ENCODE measurements at places on chromosomes 7 and 10.

GRCh38 chr7:82091126-82091684 is 321.4 kb upstream of the HGF start:
- no peak for DNase-seq

DNA sequence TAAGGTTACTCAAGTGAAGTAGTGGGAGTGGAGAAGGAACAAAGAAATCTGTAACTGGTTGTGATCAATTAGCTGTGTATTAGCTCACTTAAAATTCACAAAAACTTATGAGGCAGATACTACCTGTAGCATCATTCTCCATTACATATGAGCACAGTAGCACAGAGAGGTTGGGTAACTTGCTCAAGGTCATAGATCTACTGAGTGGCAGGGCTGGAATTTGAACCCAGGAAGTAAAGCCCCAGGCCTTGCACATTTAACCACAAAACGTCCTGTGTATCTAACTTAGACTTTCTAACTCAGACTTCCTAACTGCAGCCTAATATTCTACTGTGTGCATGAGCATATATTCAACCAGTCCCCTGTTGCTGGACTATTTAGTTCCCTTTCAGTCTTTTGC is 5.6 kb upstream of the SLF2 start:
- no peak for DNase-seq

DNA sequence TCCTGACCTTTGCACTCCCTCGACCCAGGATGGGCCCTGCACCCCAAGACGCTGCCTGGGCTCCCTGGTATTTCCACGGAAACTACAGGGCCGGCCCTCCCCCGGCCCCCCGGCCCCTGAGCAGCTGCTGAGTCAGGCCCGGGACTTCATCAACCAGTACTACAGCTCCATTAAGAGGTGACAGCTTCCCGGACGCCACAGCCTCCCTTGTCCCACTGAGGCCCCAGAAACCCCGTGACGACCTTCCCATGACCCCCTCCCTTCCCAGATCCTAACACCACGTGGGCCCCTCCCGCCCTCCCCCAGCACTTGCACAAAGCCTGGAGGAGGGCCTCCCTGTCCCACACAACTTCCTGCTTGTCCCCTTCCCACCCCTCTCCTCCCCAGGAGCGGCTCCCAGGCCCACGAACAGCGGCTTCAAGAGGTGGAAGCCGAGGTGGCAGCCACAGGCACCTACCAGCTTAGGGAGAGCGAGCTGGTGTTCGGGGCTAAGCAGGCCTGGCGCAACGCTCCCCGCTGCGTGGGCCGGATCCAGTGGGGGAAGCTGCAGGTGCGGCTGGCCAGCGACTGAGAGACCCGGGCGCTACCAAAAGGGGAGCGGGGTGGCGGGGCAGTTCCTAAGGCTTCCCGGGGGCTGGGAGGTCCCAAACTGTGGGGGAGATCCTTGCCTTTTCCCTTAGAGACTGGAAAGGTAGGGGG is 5.7 kb downstream of the NOS3 start:
- DNase-seq = no peak

DNA sequence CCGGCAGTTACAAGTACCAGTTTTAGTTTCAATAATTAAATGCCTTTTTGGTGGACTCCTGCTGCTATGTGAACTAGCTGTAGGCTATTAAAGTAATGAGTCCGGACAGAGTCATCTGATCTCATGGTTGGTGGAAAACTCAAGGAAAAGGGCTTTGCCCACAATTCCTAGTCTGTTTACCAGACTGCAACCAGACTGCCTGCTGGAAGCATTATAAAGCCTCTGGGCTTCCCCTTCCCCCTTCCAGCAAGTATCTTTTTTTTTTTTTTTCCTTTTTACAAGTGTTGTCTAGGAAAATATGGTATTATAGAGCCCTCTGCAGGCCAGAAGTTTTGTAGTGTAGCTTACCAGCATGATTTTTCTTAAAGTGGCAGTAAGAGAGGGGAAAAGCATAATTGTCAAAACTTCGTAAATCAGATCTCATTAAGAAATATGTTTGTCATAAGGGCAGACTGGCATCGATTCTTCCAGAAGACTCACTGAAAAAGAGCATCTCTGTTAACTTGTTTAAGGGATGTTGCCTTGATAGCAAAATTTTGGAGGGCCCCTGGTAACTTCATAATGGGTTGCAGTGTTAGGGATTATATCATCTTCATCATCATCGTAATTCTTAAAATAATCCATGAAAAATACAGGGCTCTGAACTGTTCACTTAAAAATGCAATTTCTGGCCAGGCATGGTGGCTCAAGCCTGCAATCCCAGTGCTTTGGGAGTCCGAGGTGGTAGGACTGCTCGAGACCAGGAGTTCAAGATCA is 181.3 kb downstream of the TAX1BP1 start:
- DNase-seq = no peak

GRCh38 chr10:79106256-79107050 is 37.7 kb downstream of the ZMIZ1 start:
- no peak for DNase-seq

- DNase-seq = no peak
These were observed 245.5 kb upstream of the TCERG1L start for GRCh38 chr10:131556897-131557495.

DNA sequence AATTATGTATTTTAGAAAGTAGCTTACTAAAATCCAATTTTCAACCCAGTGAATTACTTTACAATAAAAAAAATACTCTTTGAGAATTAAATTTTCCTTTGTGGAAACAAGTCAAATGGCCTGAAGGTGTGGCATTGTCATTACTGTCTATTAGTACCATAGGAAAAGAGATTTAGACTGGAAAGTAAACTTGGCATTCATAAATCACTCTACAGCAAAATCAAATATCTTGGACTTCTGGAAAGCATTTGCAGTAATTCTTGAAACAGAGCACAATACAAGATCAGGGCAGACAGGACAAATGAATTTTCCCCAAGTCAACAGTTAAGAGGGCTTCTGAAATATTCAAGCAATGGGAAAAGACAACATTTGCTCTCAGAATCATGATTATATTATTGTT is 28.0 kb upstream of the SEMA3C start:
- DNase-seq = no peak

- DNase-seq = no peak
These were observed 167.7 kb downstream of the RAPGEF5 start for GRCh38 chr7:22189230-22189629.

DNA sequence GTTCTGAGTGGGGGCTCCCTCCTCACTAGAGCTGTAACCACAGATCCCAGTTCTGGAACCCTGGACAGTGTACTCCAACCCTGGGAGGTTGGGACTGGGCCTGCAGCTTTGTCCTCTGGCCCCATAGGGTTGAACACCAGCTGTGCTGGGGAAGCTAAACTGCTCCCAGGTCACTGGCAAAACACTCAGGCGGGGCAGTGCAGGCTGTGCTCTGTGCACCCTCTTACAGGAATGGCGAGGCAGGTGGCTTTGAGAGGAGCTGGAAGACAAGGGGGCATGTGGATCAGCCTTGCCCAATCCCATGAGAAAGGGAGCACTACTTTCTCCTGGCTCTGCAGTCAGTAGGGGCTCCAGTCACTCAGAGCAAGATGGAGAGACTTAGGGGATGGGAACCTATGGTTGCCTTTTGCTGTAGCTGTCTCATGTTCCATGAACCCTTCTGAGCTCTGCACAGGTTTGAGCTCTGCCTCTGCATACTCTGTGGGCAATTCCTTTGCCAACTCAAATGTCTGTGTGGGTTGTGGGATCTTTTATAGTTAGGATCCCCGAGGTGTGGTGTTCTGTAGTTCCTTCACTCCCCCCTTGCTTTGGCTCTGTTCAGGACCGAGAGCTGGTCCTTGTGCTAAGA is 90.7 kb downstream of the SLC25A40 start:
- DNase-seq = no peak

- DNase-seq = no peak
These were observed 85.2 kb downstream of the NSUN6 start for GRCh38 chr10:18566177-18566576.

- no peak for DNase-seq
These were observed 268.5 kb downstream of the DNAJB9 start for GRCh38 chr7:108838198-108838597.

DNA sequence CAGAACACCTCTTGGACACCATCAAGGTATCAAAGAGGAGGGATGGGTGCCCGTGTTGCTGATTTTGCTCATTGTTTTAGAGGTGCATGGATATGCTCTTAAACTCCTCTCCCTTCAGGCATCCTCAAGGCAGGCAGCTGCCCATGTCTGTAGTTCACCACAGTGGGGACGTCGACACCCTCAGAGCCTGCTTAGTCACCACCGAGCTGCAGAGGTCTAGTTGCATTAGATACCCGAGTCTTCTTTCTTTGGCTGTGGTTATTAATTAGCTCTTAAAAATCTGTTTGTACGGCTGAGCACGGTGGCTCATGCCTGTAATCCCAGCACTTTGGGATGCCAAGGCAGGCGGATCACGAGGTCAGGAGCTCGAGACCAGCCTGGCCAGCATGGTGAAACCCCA is 24.7 kb upstream of the TSPAN13 start:
- DNase-seq = no peak

- peak; percentile 58 for DNase-seq
These were observed 93.3 kb downstream of the FAM53B start for GRCh38 chr10:124650820-124651401.

- no peak for DNase-seq
These were observed 111.5 kb upstream of the SVIL start for GRCh38 chr10:29746080-29746797.

DNA sequence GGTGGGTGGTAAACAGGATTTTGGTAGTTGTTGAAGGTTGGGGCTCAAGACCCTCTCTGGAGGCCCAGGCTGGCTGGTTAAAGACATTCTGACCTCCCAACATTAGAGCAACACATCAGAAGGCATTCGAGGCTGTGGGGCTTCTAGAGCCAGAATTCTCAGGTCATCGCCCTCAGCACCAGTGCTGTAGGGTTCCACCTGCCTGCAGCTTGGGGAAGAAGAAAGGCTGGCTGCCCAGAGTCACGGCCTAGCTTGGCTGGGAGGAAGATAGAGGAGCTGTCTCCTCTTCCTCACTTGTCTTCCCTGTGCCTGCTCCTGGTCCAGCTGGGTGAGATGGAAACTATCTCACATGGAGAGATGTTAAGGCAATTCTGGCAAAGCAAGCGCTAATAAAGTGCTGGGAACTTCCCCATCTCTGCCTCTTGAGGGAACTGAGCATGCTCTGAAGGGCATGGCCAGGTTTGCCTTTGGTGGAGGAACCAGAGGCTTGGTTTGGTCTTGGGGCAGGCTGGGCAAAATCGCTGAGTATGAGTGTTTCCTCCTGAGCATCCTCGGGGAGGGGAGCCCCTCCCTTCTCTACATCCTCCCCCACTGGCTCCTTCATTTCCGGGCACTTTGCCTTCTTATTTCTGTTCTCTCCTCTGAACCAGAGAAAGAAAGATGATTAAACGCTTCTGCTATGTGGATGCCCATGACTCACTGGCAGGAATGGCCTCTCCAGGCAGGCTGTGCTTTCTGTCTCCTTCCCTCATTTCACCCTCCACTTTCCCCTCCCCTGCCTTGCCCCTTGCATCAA is 509.0 kb upstream of the PODXL start:
- DNase-seq = no peak

DNA sequence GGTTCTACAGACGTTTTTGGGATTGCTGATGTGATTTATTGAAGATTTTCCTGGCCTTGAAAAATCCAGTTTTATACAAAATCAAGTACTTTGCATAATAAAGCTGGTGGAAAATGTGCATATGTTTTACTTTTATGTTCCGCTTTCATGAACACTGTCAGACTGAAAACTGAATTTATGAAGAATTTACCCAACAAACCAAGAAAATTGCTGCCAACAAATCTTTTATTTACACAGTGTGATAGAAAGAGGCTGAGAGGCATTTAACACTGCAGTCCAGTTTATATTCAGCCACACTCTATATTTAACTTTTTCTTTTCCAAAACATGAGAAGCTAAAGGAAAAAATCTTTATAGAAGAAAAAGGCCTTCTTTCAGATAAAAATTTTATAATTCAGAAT is 35.4 kb upstream of the RSU1 start:
- DNase-seq = no peak

GRCh38 chr7:140714331-140715040 is 18.0 kb downstream of the NDUFB2 start:
- no peak for DNase-seq

DNA sequence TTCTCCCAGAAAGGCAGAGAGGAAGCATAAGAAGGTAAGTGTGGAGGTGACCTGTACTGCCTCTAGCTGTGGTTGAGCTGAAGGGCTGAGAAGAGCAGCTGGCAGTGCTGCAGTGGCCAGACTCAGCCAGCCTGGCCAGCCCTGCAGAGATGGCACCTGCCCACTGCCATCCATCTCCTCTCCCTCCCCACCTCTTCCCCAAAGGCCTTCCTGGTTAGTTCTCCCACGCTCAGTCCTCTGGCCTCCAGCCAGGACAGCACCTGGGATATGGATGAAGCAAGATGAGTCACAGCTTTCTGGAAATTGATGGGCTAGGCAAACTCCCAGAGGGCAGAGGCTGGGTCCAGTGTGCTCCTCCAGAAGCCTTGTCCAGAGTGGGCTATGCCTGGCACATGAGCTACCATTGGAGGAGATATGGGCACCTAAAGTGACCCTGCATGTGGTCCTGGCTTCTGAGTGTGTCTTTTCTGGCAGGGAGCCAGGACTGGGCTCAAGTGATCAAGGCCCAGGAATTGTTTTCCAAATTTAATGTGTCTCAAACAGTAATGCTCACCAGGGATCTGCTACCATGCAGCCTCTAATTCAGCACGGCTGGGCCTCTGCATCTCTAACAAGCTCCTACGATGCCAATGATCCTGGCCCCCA is 81.0 kb upstream of the CACUL1 start:
- DNase-seq = no peak

- DNase-seq = peak; percentile 47
These were observed 32.0 kb downstream of the AMZ1 start for GRCh38 chr7:2720024-2720423.

DNA sequence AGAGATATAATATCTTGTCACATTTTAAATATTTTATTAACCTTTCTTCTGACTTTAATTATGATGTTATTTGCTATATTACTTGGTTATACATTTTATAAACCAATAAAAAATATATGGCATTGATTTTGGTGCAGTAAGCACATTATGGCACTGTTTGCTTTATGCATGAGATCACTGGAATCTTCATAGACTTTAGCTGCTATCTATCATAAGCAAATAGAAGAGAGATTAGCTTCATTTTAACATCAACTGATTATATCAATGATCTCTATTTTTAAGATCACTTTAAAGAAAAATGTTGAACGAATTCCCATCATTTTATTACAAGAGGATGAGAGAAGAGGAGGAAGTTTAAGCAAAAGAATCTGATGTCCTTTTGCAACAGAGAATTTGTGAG is 58.6 kb upstream of the CDK1 start:
- no peak for DNase-seq

GRCh38 chr10:405648-406047 is 270.4 kb downstream of the ZMYND11 start:
- no peak for DNase-seq

GRCh38 chr10:63544418-63544817 is 23.2 kb downstream of the REEP3 start:
- no peak for DNase-seq

- DNase-seq = no peak
These were observed 70.7 kb downstream of the ZNF92 start for GRCh38 chr7:65444205-65444842.

GRCh38 chr10:101840741-101841453 is 2.7 kb downstream of the KCNIP2 start:
- peak; percentile 64 for DNase-seq

Measured in CD8-positive, alpha-beta memory T cell (primary cell).